ENCODE measurements at places on chromosomes 2 and 18.

- peaks cover 29% of the 10 kb centered on the region for H3K4me1 ChIP-seq
- no peak overlapping the region for H3K4me3 ChIP-seq
- H3K27ac ChIP-seq: no peak overlapping the region
- H3K27me3 ChIP-seq: no peaks in the 10 kb centered on the region
These were observed 12.2 kb downstream of the CNDP2 start for GRCh38 chr18:74508366-74508765.

- no peak overlapping the region for H3K4me3 ChIP-seq
- DNase-seq: no peak
- H3K27ac ChIP-seq: peak overlapping the region; percentile 26
These were observed 81.5 kb upstream of the EML6 start for GRCh38 chr2:54641988-54642387.

DNA sequence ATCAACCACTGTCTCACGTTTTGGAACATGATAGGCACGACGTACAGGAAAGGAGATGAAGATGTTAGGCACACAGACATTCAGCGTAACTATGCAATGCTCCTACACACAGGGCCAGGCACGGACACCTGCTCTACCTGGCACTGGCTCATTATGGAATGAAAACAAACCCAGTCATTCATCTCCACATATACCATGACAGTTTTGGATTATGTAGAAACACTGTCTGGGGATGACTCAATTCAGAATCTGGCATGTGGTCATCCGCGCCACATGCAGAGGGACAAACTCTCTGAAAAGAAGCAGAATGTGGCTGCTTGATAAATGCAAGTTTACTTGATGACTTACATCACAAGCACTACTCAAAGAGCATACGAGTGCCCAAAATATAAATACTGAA, 29.5 kb upstream of the NFU1 start:
- DNase-seq: no peak
- no peaks in the 10 kb centered on the region for H3K27me3 ChIP-seq
- H3K36me3 ChIP-seq: peaks cover 36% of the 10 kb centered on the region
- peak overlapping the region; percentile 16 for H3K27ac ChIP-seq

- no peaks in the 10 kb centered on the region for H3K27me3 ChIP-seq
- H3K4me1 ChIP-seq: no peaks in the 10 kb centered on the region
- H3K36me3 ChIP-seq: no peaks in the 10 kb centered on the region
- DNase-seq: no peak
- H3K4me3 ChIP-seq: no peak overlapping the region
These were observed 78.3 kb downstream of the RND3 start for GRCh38 chr2:150409196-150409595.

DNA sequence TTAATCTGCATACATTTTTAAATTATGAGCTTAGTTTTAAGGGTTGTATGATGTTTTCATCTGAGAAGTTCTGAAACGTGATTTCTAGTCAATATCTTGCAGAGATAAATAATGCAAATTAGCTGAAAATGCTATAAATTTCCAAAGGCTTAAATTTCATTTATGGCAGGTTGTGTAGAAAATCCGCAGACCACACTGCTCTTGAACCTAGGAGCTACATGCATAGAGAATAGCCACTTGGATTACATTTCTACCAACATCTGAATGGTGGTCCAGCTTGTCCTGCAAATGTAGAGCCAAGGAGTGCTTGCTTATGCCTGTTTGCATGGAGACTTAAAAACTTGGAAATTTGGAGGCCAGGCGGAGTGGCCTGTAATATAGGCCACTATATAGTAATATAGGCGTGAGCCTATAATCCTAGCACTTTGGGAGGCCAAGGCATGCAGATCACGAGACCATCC, 6.8 kb downstream of the MAT2A start:
- peaks cover 55% of the 10 kb centered on the region for H3K36me3 ChIP-seq
- no peak overlapping the region for H3K4me3 ChIP-seq
- no peak overlapping the region for H3K27ac ChIP-seq
- DNase-seq: no peak
- H3K4me1 ChIP-seq: peaks cover 20% of the 10 kb centered on the region

DNA sequence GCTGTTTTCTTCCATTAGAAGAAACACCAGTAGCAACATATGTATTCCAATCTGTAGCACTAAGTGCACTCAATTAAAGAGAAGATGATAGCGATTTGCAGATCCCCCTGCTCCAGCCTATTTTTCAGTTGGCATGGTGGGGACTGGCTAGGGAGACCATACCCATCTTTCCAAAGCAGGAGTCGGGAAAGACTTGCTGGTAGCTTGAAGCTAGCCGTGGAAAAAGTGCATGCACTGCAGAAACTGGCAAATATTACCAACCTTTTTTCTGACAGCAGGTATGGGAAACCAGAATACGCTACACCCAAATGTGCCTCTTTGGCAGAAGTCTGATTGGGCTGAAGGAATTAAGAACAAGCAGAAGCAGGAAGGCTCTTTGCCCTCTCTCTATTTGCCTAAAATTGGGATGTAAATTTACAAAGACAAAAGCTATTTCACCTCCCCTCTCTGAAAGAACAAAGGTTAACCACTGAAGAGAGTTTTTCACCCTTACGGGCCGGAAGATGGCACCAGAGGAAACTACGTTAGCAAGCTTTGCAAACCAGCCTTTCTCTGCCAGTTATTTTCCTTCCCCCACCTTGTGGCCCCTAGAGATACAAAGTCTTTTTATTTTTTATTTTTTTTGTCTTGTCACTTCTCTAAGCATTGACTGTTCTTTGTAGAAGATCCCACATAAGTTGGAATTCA, 273.1 kb downstream of the DLGAP1 start:
- no peak overlapping the region for H3K4me3 ChIP-seq
- H3K27ac ChIP-seq: no peak overlapping the region
- no peaks in the 10 kb centered on the region for H3K4me1 ChIP-seq
- no peaks in the 10 kb centered on the region for H3K36me3 ChIP-seq

Data from central memory CD8-positive, alpha-beta T cell (primary cell).